ENCODE measurements at places on chromosomes 7 and 10.

- no peak for DNase-seq
Observed at GRCh38 chr7:40033826-40034225, 83.8 kb downstream of the CDK13 start.

GRCh38 chr10:85547460-85548023 is 819.1 kb downstream of the GRID1 start:
- DNase-seq: no peak

GRCh38 chr7:82985144-82985802 is 177.4 kb downstream of the PCLO start:
- no peak for DNase-seq

- no peak for DNase-seq
Observed at GRCh38 chr7:55975988-55976633, 11.7 kb downstream of the NIPSNAP2 start.
